ENCODE measurements at places on chromosomes 1 and 21.

GRCh38 chr1:196517193-196517592 is 91.0 kb downstream of the KCNT2 start:
- no peak for DNase-seq

DNA sequence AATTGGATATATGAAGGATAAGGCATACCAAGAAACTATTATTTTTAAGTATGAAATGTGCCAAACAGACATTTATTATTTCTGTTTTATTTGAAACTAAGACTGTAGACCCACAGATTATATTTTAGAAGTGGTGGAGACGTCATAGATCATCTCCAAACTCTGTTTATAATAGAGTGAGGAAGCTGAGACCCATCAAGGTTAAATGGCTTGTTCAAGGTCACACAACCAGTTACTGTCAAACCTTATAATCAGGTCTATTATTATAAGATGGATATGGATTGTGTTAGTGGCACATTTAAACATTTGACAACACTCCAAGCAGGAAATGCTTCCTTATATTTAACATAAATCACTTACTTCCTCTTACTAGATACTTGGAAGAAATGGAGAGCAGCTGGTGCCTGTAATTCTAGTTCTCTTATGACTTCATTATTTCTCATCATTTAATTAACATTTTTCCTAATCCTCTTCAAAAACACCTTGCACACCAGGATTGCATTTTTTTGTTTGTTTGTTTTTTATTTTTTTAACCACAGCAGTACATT is 117.0 kb downstream of the NEK7 start:
- peak; percentile 60 for DNase-seq

- DNase-seq: no peak
Measured at GRCh38 chr1:180584869-180585268, 26.1 kb downstream of the OVAAL start.

- DNase-seq: no peak
Measured at GRCh38 chr21:15401331-15401730, 328.5 kb upstream of the USP25 start.

DNA sequence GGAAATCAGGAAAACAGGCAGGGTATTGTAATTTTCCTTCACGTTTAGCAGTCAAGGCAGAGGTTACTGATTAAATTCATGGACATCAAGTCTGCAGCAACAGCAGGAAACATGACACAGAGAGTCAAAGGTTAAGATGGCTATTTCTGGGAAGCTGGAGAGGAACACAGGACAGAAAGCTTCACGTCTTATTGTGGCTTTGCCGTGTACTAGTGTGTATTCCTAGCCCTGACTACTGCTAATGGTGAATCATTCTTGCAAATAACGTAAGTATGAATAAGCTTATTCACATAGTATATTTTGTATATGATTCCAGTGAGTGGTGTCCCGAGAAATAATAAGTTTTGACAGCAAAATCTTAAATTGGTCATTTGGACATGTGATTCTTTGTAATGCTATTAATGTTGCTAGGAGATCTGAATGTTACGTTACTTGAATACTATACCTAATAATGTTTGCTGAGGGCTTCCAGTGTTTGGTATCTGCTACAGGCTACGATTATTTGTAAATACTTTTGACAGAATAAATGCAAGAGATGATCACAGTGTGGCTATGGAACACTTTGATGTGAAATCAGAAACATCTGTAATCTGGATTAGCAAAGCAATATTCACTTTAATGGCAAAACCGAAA is 77.4 kb downstream of the DISP1 start:
- DNase-seq: no peak

GRCh38 chr1:19353596-19353995 is 41.5 kb downstream of the SLC66A1 start:
- DNase-seq: peak; percentile 60

DNA sequence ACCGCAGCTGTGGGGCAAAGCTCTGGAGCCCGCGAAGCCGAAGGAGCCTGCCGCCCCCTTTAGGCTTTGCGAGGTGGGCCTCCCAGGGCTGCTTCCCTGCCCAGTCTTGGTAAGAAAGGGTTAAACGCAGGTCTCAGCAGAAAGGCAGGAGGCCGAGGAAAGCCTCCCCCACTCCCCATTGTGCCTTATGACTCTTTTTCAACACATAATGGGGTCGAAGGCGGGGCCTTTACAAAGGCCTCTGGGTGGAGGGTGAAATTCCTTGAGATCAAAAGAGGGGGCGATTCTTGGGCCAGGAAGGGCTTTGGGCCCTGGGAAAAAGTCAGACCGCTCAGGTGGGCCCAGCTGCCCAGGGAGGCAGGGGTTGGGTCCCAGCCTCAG is 880 bp downstream of the ALPL start:
- DNase-seq: no peak

DNA sequence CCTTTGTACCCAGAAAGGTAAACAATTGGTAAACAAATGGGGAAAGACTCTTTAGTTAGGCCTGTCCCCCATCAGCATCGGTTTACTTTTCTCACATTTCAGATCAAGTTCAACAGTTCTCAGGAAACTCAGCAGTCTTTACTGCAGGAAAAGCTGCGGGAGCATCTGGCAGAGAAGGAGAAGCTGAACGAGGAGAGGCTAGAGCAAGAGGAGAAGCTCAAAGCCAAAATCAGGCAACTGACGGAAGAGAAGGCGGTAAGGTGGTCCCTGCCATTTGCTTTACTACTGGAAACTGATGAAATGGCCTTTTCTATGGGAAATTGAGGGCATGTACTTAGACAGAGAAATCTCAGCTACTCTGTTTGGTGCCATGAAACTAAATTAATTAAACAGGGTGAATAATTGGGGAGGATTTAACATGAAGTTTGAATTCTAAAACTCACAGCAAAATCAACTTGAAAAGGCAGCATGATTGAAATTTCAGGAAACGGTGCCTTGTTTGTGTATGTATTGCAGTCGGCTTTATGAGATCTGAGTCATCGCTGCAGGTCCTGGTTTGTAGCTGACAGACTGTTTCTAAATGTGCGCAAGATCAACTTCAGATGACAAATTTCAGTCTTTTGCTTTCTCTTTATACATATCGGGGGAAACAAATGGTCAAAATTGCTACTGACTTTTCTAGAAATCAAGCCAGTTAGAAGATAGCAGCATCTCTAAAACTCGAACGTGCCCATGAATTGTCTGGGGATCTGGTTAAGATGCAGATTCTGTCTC is 67.9 kb upstream of the EFHD2 start:
- no peak for DNase-seq

GRCh38 chr1:11495579-11495978 is 16.6 kb downstream of the DISP3 start:
- no peak for DNase-seq

DNA sequence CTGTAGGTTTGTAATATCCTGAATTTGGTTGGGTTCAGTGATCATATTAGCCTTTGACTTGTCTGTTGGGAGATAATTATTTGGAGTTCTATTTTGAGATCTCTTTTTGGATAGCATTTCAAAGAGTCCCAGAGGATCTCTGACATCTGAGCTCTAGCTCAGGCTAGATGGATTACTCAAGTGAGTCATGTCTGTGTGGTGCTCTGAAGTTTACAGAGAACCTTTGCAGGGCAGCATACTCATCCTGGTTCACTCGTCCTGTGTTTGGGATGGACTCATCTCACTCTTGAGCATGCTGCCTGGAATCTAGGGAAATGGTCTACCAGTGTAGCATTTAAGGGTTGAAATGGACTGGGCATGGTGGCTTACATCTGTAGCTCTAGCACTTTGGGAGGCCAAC is 29.4 kb upstream of the BMP8A start:
- DNase-seq: no peak

DNA sequence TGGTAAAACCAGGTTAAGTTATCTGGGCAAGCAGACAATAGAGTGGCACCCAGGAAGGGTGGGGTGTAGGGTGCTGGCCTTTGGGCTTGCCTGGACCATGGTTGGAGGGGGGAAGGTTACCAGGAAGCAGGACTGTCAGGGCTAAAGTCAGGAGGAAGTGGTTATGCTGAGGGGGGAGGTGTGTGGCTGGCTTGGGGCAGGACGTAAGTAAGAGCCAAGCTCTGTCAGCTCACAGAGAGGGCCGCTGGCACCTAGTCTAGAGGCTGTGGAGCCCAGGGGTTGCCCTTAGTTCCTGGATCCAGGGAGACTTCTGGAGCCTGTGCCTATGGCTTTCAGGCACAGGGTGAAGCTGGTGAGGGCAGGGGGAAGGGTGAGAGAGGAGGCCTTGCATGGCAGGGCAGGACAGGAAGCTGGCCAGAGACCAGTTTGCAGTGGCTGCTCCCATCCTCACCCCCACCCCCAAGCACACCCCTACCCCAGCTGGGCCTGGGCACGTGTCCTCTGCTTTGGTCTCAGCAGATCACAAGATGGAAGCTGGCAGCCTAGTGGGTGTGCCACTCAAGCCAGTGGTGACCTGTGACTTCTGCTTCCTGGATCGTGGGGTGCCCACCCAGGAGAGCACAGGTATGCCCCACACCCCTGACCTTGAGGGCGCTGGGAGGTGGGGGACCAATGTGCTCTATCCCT is 20.5 kb upstream of the SMYD3 start:
- no peak for DNase-seq

GRCh38 chr1:54882519-54882918 is 4.5 kb downstream of the DHCR24 start:
- peak; percentile 3 for DNase-seq

DNA sequence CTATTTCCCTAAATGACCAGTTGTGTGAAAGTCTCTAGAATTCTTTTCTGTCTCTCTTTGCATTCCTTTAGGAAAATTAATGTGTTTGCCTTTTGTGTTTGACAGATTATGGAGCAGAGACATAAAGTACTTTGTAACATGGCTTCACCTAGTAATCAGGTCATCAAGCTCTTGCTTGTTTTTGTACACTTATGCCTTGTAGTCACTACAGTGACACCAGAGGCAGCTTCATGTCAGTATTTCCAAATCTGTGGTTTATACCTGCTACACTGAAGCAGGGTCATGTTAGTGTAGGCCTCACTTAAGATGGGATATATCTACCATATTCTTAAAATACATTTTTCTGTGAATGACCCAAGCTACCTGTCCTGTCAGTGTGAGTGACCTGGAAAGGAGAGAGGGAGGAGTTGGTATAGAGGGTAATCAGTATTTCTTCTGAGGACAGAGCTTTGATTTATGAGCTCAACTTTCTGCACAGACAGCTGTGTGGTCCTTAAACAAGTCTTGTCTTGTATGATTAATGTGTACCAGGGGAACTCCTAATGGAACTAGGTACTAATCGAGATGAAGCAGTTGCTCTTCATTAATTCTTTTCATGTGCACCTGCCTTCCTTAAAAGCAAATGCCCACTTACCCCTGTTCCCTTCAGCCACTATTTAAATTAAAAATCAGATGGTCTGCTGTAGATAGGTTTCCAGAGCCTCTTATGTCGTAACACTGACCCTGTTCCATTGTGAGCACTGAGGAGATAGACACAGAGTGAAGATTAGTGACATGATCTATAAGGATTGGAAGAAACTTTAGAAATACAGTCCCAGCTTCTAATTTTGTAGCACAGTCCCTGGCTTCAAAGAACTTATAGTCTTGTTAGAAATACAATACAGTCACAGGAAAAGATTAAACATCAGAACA is 45.7 kb downstream of the MACO1 start:
- no peak for DNase-seq

DNA sequence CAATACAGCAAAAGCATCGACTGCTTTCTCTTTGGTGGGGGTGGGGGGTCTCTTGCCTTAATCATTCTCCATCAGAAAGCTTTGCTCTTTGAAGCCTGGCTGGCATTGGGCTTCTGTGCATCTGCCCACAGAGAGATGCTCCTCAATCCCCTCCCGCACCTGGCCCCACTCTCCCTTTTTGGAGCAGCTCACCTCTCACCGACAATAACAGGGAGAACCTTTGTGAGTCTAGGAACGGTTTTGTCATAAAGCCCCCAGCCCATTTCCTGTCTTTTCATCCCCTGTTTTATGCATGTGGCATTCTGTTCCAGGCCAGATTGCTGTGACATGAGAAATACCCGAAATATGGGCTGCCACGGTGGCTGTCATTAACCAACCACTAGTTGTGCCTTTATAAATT is 469.0 kb upstream of the VAMP3 start:
- no peak for DNase-seq

DNA sequence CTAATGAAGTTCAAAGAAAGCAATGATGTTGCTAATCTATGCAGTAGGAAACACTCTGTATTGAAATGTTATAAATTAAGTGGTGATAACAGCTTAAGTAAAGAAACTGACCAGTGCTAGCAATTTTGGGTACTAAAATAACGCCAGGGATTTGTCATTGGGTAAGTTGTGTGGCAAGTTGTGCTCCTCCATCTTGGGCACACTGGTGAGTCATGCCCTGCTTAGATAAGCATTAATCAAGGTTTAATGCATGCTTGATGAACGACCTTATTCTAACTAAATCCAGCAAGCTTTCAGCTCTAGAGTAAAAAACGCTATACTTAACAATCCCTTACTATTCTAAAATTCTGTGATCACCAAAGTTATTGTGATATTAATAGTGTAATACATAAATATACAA is 25.2 kb downstream of the VAMP4 start:
- no peak for DNase-seq

- DNase-seq: no peak
Measured at GRCh38 chr1:74570797-74571492, 58.5 kb upstream of the LRRC53 start.

DNA sequence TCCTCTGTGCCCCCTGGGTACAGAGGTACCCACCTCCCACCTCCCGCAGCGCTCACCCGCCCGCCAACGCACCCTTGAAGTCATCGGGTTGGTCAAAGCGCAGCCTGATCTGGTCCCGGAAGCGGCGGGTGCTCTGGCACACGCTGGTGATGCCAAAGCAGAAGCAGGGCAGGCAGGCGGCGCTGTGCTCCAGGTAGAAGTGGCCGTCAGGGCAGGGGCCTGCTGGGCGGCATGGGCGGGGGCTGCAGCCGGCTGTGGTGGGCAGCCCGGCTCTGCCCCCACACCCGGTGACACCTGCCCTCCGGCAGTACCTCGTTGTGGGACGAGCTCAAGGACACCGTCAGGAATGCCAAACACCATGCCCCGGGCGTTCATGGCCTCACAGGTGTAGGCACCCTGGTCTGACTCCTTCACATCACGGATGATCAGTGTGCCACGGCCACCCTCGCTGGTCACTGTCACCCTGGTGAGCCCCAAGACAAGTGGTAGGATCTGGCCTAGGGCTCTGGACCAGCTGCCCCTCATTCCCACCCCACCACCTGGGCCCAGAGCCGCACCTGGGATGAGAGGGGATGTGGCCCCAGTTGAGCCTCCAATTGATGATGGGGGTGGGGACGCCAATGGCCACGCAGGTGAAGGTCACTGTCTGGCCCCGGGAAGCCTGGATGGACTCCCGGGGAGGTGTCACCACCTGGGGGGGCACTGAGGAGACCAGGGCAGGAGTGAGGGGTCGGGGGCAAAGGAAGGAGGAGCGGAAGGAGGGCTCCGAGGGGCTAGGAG is 52.5 kb downstream of the HSPG2 start:
- DNase-seq: no peak

GRCh38 chr1:29282135-29282923 is 46.0 kb downstream of the PTPRU start:
- no peak for DNase-seq

DNA sequence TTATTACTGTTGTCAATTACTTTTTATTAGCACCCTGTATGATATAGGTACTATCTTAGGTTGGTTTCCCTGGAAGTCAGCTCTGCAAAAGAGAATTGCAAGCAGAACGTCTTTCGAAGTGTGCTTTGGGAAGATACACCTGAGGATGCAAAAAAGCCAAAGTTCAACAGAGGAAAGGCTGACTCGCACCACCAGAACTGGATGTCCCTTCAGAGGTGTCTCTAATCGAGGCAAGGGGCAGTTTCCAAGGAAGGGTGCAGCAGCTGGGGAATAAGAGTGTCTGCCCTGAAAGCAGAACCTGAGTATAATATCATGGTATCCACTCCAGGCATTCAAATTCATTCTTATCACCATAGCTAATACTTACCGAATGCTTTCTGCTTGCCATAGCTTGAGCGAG is 149.6 kb downstream of the CACNA1E start:
- no peak for DNase-seq
